ENCODE measurements at places on chromosomes 16 and 17. TPM values are rescaled to one million over a fixed set of nuclear protein-coding genes. Genes with fewer than 3 reads are reported as not detected.

The NPIPA3 gene
- polyA plus RNA-seq: 10.0 TPM

The CDYL2 gene
- 6.5 TPM for polyA plus RNA-seq

GRCh38 chr17:31780483-31780882 is 78.6 kb downstream of the COPRS start:
- no peak for DNase-seq

- DNase-seq: no peak
Measured at GRCh38 chr16:85968041-85968920, 69.3 kb downstream of the IRF8 start.

The MRPS7 gene
- 84.2 TPM for polyA plus RNA-seq

- no peak for DNase-seq
Measured at GRCh38 chr17:40960144-40960543, 6.6 kb downstream of the KRT39 start.

The HS3ST6 gene
- polyA plus RNA-seq: 0.24 TPM

DNA sequence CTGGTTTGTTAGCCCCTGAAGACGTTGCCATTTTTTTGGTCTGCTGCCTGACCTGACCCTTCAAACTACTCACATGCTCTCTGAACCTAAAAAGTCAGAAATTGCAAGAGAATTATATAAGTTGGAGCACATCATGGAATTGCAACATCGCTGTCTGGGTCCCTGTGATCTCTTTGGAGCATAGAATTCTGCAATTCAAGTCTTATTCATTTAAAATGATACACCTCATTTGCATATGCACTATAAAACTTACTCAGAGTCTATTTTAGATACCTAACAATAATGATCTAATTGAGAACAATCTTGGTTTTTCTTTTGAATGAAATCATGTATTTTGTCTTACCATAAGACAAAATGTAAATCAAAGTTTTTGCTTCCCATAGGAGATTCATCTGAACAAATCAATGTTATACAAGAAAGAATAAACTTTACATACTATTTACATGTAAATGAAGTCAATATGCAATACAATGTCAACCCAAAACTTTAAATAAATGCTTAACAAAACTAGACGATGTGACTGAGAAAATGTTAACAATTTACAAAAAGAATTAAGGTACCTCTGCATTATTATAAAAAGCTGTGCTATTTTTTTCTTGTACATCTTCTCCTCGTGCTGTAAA is 99.7 kb downstream of the HELZ start:
- DNase-seq: no peak

All from right renal cortex interstitium (tissue), 3 donors.